Stimulated activated naive B cell treated with anti-CD40 and anti-IgM and Interleukin-4, amounts not matched to agents 10 μg/mL and 1 μg/mL and 100 μg/mL, for 72 hours (primary cell): ENCODE measurements at places on chromosomes 5 and 9.

DNA sequence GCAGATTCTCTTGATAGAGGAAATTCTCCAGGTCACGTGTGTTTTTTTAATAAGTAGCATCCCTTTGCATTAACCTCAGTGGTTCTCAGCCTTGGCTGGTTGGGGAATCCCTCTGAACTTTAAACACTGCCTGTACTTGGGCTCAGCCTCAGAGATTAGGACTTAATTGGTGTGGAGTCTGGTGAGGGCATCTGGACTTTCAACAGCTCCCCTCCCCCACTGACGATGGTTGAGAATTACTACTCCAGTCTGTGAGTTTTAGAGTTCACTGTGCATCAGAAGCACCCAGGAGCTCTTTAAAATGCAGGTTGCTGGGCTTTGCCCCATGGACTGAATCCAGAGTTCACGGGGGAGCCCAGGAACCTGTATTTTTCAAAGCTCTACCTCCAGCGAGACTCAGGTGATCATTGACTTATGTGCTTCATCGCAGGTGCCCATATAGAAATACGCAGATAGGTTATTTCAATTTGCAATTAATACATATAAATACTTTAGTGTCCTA, 71.4 kb downstream of the DAPK1 start:
- no peak for DNase-seq

- no peak for DNase-seq
Measured at GRCh38 chr5:123094919-123095797, 6.1 kb downstream of the PRDM6 start.

DNA sequence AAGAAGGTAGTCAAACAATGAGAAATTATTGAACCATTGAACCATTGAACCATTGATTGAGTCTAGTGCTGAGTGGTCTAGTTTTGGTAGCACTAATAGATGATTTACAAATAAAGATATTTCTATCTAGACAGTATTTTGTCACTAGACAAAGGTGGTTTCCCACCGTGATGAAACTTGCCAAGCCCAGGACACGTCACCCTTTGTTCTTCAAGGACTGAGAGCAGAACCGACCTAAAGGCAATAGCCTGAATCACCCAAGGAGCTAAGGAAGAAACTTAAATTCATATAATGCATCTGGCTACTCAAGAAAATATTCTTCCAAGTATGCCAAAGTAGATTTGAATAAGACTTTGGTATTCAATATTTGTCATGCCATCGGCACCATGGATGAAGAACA, 103.3 kb downstream of the ESM1 start:
- DNase-seq, result no peak

- DNase-seq, result no peak
Measured at GRCh38 chr9:133122935-133123611, 2.0 kb upstream of the RALGDS start.

DNA sequence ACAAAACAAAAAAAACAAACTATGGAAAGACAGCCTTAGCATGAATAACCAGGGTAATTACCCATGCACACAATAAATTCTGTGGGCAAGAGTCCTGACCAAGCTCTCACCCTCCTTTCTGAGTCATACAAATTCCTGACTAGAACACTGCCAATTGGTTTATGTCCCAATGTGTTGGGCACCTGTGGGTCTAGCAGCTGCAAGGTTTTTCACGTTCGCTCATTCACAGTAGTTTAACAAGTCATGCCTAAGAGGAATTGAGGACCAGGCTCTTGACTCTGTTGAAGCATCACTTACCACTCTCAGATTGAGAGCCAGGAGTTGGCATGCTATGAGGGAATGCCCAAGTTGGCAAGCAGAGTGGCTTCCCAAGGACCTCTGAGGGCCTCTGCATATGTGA, 205.5 kb upstream of the SLC24A2 start:
- no peak for DNase-seq

DNA sequence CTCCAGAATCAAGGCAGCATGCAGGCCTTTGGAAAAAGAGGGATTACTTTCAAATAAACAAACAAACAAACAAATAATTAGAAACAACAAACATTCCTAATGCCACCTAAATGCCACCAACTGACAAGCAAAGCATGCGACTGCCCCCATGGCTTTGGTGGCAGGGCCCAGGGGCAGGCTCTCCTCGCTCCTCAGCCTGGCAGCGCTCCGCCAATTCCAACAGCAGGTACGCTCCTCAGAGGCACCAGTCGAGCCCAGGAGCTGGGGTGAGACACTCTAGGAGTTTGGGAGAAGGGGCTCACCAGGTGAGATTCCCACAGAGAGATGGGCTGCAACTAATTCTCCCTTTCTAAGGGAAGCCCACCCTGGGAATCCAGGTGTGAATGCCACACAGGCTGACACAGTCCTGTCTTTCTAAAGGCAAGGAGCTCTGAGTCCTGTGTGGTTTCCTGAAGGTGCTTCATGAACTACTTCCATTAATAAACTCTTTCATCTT, 27.8 kb downstream of the CSF2 start:
- no peak for DNase-seq

GRCh38 chr9:110255463-110256379, 586 bp downstream of the TXN start:
- DNase-seq, result peak; percentile 49

GRCh38 chr9:111381006-111381405, 51.0 kb upstream of the OR2K2 start:
- no peak for DNase-seq

DNA sequence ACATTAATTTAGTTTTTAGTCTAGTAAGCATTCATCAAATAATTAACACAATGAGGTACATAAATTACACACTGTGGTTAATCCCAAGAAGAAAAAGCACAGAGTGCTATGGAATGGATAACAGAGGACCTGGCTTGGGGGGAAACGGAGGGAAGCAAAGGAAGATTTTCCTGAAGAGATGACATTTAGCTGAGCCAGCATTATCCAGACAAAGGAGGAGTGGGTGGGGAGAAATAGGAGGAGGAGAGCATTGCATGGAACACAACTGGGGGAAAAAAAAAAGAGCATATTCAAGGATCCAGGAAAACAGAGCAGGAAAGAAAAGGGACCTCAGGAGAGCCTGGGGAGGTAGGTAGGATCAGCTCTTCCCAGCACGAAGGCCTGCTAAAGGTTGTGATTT, 170.8 kb downstream of the DNAH5 start:
- DNase-seq, result no peak

DNA sequence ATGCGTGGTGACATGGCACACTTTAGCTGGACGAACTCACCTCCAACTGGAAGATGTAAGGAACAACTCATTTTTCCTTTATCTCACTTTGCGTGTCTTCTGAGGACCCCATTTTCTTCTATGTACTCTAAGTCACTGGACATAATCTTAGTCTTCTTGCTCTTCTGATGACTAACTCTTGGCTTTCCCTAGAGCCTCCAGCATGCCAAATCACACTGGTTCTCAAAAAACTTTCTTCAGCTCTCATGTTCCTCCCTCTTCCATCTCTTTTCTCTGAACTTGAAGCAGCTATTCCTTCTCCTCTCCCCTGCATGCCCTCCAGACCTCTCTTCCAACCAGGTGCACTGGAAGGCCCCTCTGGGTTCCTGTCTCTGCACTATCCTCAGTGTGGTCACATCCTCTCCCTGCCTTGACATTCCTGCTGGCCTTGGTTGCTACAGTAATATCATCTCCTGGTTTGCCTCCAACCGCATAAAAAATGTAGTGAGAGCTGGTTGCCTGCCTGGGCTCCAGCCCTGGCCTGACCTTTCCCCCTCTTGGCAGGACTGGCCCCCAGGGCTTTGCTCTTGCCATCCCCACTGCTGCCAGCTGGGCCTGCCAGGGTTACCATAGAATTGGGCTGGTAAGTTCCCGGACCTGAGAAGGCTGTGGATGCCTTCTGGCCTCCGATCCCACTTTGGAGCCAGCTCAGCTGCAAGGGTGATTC, 44.8 kb upstream of the BNC2 start:
- no peak for DNase-seq

DNA sequence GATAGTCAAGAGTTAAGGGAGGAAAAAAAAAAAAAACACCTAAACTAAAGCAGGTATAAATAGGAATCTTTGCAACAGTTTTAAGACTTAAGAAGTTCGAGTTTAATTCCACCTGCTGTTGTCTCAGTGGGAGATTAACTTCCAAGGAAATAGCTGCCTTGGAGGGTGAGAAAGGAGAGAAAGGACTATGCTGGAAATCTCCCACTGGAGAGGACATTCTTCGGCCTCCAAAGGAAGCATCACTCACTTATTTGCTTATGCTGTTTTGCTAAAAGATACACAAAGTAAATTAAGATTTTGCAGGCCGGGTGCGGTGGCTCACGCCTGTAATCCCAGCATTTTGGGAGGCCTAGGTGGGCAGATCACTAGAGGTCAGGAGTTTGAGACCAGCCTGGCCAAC, 317.9 kb upstream of the MPDZ start:
- DNase-seq, result no peak

DNA sequence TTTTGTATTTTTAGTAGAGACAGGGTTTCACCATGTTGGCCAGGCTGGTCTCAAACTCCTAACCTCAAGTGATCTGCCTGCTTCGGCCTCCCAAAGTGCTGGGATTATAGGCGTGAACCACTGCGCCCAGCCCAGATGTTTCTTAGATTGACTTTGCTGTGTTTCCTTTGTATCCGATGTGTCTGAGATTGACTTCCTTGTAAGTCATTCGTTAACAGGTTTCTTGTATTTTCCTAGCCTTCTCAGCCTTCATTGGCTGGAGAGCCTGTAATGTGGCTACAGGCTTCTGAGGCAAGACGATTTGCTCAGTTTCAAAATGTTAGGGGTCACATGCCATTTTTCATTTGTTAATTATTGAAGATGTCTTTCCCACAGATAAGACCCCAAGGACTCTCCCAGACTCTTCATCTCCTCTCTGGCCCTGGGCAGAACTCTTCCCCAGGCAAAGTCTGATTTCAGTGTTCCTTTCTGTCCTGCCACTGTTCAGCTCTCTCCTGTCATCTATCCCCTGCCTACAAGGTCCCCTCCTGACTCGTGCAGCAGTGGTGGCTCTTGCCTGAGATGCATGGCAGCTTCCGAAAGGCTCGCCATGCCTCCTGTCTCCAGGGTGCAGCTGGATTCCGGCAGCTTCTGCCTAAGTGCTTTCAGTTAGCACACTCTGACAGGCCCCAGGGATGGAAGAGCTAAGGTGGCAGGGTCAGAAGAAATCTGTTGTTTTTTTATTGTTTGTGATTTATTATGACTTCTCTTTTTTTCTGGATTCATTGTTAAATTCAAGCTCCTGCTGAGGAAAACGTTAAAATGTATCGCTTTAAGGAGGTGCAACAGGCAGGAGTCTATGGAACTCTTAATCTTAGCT, 206.4 kb downstream of the AOPEP start:
- no peak for DNase-seq

- no peak for DNase-seq
Measured at GRCh38 chr5:74543162-74543995, 97.1 kb downstream of the ENC1 start.

DNA sequence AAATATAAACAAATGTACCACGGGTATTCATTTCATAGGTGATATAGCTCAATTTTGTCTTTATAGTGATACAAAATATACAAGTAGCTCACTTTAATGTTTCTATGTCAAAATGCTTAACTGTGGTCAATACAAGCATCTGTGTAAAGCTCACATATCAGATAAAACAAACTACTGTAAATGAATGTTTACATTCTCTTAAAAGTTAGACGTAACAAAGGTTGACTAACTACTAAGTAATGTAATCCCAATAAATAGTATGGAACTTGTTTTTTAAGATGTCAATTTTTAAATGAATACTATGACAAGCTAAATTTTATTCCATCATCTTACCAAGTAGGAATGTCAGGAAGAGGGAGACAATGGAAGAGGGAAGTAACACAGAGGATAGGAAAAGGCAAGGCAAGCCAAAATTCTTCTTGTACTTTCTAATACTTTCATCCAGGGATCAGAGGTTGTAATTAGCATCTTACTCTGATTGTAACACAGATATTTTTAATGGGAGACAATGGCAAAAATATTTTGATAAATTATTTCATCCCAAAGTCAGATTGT, 105.5 kb downstream of the STRBP start:
- no peak for DNase-seq
